ENCODE measurements at places on chromosomes 1 and 21.
A peak's percentile ranks its signal among the peaks of the same experiment; 100 is the strongest.

DNA sequence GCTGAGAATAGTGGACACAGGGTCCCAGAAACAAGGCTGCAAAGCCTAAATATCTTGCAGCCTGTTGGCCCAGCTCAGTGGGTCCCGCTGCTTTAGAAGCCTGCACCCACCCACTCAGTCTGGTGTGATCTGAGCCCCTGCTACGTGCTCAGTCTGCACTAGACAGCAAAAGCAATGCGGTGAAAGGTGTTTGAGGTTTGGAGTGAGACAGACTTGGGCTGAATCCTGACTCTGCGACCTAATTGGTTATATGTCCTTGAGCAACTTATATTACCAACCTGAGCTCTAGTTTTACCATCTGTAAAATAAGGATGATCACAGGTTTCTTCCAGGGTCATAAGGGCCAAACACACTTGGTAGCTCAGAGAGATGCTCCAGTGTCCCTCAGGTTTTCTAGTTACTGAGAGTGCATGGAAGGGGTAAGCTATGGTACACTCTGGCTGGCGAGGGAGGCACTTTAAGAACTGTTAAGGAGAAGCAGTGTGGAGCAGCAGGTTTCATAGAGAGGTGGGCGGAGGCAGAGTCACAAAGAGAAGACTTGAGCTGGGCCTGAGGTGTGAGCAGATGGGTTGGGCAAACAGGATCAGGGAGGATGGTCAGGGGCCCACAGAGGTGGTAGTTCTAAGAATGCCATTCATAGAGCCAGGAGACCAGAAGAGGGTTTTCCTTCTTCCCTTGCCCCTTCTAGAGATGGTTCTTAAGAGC is 10.1 kb downstream of the TMEM200B start:
- no peaks in the 10 kb centered on the region for H3K27me3 ChIP-seq
- no peak overlapping the region for H3K27ac ChIP-seq
- peaks cover 96% of the 10 kb centered on the region for H3K36me3 ChIP-seq
- H3K4me3 ChIP-seq: no peak overlapping the region
- H3K4me1 ChIP-seq: no peaks in the 10 kb centered on the region
- no peak for DNase-seq

GRCh38 chr1:118812555-118812954 is 175.6 kb downstream of the TBX15 start:
- DNase-seq: no peak
- no peaks in the 10 kb centered on the region for H3K36me3 ChIP-seq
- no peaks in the 10 kb centered on the region for H3K4me1 ChIP-seq
- H3K27ac ChIP-seq: no peak overlapping the region
- no peaks in the 10 kb centered on the region for H3K27me3 ChIP-seq

DNA sequence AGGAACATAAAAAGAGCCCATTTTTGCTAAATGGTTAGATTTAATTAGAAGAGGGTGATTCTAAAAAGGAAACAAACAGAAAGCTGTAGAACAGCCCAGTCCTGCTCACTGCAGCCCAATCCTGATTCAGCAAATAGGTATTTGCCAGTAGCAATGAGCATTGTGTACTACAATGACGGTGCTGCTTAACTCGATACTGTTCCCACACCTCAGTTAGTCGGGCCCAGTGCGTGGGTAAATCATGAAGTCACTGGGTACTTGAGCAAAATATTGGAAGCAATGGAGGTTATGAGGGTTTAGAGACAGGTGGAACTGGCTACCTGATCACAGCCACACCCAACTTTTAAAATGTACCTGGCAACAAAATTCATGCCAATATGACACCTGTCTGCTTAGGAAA is 101.5 kb upstream of the ADGRL2 start:
- no peak for DNase-seq
- no peaks in the 10 kb centered on the region for H3K36me3 ChIP-seq
- H3K4me3 ChIP-seq: no peak overlapping the region
- no peak overlapping the region for H3K27ac ChIP-seq
- no peaks in the 10 kb centered on the region for H3K27me3 ChIP-seq

DNA sequence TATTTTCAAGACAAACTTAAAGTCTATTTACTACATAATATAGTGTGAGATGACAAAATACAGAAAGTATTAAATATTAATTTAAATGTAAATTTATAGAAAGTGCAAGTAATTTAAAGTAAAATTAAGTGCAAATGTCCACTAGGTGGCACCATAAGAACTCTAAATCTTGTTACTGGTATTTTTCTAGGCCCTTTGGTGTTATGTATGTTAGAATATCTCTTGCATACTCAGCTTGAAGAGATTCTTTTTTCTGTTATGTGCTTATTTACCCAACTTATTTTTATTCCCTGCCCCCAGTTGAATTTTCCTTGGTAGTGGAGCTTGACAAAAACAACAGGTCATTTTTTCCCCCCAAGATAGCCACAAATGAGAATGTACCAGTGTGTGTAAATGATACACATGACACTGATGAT is 71.5 kb downstream of the RPS6KC1 start:
- H3K4me3 ChIP-seq: no peak overlapping the region
- peaks cover 2% of the 10 kb centered on the region for H3K4me1 ChIP-seq
- no peaks in the 10 kb centered on the region for H3K27me3 ChIP-seq
- H3K36me3 ChIP-seq: peaks cover 2% of the 10 kb centered on the region
- H3K27ac ChIP-seq: no peak overlapping the region

DNA sequence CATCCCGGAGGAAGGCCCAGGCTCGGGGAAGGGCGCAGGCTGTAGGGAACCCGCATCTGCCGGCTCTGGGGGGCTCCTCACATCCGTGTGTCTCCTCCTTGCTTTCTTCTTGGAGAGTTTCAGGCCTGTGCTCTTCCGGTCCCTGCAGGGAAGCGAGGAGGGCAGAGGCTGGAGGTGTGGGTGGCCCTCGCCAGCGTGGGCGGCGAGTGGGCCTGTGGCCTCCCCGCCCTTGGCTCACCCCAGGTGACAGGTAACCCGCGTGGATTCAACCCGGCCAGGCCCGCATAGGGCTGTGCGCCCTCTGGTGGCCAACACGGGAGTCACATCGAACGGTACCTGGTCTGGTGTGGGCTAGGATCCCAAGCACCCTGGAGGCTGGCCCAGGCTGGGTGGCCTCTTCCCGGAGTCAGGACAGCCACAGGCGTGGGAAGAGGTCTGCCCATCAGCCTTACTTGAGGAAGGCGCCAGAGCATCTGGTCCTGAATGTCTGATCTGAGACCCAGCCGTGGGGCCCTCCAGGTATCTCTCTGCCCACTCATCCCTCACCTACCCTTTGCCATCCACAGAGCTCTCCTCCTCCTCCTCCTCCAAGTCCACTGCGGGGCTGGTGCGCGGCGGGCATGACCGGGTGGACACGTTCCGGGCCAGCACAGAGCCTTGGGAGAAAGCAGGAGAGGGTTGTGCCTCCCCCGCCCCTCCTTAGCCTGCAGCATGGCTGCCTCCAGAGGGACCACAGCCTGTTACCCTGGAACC is 9.6 kb upstream of the TNFRSF25 start:
- H3K27ac ChIP-seq: no peak overlapping the region
- peaks cover 10% of the 10 kb centered on the region for H3K4me1 ChIP-seq
- peak; percentile 80 for DNase-seq
- H3K27me3 ChIP-seq: no peaks in the 10 kb centered on the region
- H3K36me3 ChIP-seq: no peaks in the 10 kb centered on the region
- no peak overlapping the region for H3K4me3 ChIP-seq

DNA sequence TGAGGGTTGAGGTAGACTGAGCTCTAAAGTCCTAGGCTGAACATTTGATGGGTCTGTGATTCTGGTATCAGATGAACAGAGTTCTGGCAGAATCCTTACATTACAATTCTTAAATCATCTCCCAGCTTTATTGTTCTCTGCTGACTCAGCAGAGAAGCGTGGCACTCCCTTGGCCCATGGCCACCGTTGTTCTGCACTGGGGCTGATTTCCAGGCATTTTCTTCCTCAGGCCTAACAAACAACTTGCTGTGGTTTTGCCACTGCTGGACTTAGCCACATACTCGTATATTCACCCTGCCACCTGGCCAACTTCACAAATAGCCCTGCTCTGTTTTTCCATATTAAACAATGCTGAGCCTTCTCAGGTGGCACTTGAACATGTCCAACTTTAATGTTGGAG is 223.2 kb downstream of the TNR start:
- no peak for DNase-seq
- H3K36me3 ChIP-seq: no peaks in the 10 kb centered on the region
- H3K4me3 ChIP-seq: no peak overlapping the region

GRCh38 chr1:218969006-218969405 is 204.7 kb upstream of the LYPLAL1 start:
- no peaks in the 10 kb centered on the region for H3K4me1 ChIP-seq
- no peak overlapping the region for H3K4me3 ChIP-seq
- no peaks in the 10 kb centered on the region for H3K36me3 ChIP-seq
- H3K27ac ChIP-seq: no peak overlapping the region

DNA sequence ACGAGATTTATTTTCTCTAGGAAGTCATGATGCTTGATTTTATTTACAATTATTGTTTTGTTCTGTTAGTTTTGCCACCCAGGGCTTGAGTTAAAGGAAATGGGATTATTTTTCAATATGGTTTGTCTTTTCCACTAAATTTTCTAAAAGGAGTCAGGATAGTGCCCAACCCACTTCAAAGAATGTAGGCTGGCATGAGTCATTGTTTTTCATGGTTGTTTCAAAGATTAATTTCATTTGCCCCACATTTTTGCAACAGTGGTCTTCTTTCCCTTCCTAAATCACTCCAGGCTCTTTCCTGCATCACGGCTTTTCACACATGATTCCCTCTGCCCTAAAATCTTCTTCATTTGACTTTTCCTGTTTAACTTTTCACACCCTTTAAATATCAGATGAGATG is 2.5 kb downstream of the SLAMF6 start:
- H3K4me3 ChIP-seq: peak overlapping the region; percentile 96
- no peaks in the 10 kb centered on the region for H3K27me3 ChIP-seq
- H3K4me1 ChIP-seq: peaks cover 93% of the 10 kb centered on the region
- peak overlapping the region; percentile 91 for H3K27ac ChIP-seq
- no peak for DNase-seq

DNA sequence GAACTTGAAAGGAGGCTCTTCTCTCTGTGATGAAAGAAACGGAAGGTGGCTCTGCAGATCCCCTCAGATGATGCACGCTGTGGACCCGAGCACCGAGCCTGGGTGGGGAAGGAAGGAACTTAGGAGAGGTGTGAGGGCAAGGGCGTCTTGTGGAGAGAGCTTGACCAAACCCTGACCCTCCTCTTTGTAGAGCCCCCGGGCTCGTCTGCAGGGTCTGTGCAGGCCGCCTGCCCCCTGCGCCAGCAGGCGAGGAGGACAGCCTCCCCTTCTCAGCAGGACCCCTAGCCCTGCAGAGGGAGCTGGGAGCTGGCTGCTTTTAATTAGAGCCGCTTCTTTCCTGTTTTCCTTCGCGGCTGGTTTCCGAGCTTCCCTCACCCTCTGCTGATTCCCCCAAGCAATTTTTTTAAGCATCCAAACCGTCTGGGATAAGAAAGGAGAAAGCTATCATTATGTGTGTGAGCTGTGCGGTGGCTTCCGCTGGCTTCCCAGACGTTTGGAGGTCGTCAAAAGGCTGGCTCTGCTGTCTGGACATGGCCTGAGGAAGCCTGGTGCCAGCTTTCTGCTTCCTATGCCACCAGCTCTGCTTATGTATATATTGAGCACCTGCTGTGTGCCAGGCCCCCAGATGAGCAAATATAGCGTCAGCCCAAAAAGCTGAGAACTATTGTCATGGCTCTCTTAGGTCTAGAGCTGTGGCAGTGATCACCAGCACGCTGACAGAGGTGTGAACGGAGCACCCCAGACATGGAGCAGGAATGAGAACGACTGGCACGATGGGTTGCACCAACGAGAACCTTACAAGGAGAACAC is 160.2 kb upstream of the IRF2BP2 start:
- H3K36me3 ChIP-seq: no peaks in the 10 kb centered on the region
- H3K27ac ChIP-seq: peak overlapping the region; percentile 63

GRCh38 chr1:232327269-232327668 is 302.7 kb downstream of the SIPA1L2 start:
- H3K4me1 ChIP-seq: no peaks in the 10 kb centered on the region
- DNase-seq: no peak
- H3K36me3 ChIP-seq: no peaks in the 10 kb centered on the region
- H3K4me3 ChIP-seq: no peak overlapping the region
- no peak overlapping the region for H3K27ac ChIP-seq
- H3K27me3 ChIP-seq: peaks cover 17% of the 10 kb centered on the region

- H3K36me3 ChIP-seq: peaks cover 14% of the 10 kb centered on the region
- H3K4me3 ChIP-seq: no peak overlapping the region
- H3K27ac ChIP-seq: no peak overlapping the region
- DNase-seq: no peak
Observed at GRCh38 chr1:4924356-4924755, 269.9 kb downstream of the AJAP1 start.

DNA sequence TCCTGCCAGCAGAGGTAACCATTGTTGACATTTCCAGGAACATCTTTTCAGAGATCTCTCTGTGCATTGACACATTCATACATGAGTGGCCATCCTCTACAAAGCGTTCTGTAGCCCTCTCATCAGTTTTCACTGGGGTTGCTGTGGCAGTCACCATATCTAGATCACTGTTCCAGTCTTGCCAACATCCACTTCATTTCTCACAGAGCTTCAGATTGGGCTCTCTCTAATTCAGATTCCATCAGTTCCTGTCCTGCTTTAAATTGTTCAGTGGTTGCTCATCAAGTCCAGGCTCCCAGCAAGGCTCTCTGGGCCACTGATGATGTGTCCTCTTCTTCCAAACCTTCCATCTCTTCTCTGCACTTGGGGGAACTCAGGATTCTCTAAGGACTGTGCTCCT is 173.7 kb downstream of the KCNJ6 start:
- no peak for DNase-seq
- no peaks in the 10 kb centered on the region for H3K36me3 ChIP-seq
- no peak overlapping the region for H3K4me3 ChIP-seq

GRCh38 chr1:48683839-48684238 is 92.9 kb downstream of the BEND5 start:
- H3K36me3 ChIP-seq: no peaks in the 10 kb centered on the region
- DNase-seq: no peak
- H3K4me3 ChIP-seq: no peak overlapping the region
- peaks cover 4% of the 10 kb centered on the region for H3K27me3 ChIP-seq
- H3K4me1 ChIP-seq: no peaks in the 10 kb centered on the region
- H3K27ac ChIP-seq: no peak overlapping the region

DNA sequence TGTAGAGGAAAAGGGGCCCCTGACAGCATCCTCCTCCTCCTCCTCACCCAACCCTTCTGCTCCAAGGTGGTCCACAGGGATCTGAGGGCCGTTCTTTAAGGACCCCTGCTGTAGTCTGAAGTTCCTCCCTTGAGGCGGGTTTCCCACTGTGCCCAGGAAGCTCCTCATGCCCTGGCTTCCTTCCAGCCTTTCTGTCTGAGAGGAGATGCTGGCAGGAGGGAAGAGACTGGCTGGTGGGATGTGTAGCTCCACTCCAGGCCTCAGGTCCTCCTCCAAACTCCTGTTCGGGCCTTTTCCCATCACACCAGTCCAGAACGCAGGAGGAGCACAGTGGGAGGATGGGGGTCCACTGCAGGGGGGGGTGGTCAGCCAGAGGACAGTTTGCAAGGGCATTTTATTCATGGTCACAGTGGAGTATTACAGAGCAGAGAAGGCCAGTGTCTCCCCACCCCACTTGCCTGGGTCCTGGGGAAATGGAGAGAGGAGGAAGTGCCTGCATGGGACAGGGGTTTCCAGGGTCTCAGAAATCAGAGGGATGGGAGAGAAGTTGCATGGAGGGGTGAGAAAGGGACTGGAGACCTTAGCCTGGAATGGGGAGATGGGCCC is 7.8 kb downstream of the ETV3L start:
- no peaks in the 10 kb centered on the region for H3K36me3 ChIP-seq
- H3K4me3 ChIP-seq: no peak overlapping the region

Measured in naive thymus-derived CD8-positive, alpha-beta T cell (primary cell).